ENCODE measurements at places on chromosomes 7 and 10. TPM values are rescaled to one million over a fixed set of nuclear protein-coding genes. Genes with fewer than 3 reads are reported as not detected.
A peak's percentile ranks its signal among the peaks of the same experiment; 100 is the strongest.

DNA sequence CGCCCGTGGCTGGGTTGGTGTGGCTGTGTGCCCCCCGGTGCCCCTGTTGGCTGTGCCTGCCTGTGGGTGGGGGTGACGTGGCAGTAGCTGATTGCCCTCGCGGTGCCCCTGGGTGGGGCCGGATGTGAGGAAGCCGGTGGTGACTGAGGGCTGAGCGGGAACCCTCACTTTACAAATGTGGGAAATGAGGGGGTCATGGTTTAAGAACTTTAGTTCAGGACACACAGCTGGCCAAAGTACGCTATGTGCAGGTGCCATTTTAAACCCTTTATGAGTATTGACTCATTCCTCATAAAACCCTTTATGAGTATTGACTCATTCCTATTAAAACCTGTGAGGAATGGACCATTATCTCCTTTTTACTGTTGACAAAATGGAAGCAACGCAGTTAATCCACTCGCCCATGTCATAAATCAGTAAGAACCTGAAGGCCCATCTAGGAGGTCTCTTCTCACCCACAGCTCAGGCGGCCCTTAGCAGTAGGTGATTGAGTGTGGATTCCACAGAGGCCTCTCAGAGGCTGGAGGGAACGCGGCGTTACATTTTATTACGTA is 290.1 kb upstream of the COBL start:
- DNase-seq: no peak

DNA sequence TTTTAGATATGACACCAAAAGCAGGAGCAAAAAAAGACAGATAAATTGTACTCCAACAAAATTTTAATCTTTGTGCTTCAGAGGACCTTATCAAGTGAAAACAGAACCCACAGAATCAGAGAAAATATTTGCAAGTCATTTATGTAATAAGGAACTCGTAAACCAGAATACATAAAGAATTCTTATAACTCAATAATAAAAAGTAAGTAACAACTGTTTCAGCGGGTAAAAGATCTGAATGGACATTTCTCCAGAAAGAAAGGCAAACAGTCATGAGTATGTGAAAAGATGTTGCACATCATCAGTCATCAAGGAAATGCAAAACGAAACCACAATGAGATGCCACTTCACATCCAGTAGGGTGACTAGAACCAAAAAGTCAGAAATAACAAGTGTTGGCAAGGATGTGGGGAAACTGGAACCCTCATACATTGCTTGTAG is 167.7 kb upstream of the KCTD7 start:
- DNase-seq: no peak

DNA sequence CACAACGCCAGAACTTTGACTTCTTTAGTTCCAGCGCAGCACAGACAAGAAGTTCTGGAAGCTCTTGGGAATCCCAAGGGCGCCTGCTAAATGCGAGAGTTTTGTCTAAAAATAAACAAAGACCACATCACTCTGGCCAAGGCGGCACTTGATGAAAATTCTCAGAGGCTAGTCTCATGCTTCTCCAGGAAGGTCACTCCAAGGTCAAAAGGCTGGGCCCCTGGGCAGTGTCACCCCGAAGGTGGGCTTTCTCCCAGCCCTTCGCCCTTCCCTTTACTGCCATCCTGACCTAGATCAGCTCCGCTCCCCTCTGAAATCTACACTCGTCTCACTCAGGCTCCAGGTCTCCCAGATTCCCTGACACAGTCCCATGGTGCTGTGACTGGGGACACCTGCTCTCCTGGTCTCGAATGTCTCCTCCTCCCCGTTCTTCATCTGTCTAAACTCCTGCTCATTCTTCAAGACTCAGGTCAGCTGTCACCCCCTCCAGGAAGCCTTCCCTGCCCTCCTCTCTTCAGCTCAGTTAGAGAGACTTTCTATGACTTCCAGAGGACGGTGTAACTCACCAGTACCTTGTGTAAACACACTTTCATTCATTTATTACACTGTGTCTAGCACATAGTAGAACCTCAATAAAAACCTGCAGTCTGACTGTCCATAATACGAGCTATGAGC is 10.5 kb downstream of the FAM53B start:
- DNase-seq: no peak

- DNase-seq: no peak
Observed at GRCh38 chr7:75971309-75971960, 23.0 kb downstream of the TMEM120A start.

DNA sequence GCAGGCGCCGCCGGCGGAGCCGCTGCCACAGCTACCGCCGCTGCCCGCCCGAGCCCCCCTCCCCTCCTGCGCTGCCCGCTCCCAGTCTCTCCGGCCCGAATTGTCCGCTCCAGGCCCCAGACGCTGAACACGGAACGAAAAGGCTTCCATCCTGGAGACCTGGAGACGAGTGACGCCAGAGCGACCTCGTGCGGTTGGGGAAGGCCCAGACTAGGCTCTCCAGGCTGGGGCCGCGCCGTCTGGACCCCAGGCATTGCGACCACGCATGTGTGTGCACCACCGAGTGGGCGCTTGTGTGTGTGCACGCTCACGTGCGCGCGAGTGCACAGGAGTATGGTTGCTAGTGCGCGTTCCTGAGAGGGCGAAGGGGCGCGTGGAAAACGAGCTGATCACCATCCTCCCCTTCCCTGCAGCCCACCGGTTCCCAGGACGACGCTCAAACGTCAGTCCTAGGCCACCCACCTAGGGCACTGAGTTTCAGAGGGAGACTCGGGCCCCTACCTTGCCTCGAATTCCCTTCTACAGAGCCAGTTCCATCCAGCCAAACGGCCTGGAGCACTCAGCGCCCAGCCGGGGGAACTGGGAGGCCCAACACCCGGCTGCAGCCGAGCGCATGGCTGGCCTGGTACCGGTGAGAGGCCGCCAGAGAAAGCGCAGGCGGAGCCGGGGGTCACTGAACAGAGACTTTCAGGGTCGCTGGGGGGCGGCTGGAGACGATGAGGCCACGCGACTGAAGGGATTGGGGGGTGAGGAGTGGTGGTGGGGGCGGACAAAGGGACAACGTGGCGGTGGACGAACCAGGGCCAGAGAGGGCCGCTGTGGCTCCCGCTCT is 11.6 kb downstream of the LBX1 start:
- DNase-seq: no peak

GRCh38 chr10:112361951-112362751 is 11.8 kb upstream of the ACSL5 start:
- DNase-seq: no peak

GRCh38 chr10:30832749-30833627 is 198.7 kb downstream of the ZNF438 start:
- DNase-seq: no peak

DNA sequence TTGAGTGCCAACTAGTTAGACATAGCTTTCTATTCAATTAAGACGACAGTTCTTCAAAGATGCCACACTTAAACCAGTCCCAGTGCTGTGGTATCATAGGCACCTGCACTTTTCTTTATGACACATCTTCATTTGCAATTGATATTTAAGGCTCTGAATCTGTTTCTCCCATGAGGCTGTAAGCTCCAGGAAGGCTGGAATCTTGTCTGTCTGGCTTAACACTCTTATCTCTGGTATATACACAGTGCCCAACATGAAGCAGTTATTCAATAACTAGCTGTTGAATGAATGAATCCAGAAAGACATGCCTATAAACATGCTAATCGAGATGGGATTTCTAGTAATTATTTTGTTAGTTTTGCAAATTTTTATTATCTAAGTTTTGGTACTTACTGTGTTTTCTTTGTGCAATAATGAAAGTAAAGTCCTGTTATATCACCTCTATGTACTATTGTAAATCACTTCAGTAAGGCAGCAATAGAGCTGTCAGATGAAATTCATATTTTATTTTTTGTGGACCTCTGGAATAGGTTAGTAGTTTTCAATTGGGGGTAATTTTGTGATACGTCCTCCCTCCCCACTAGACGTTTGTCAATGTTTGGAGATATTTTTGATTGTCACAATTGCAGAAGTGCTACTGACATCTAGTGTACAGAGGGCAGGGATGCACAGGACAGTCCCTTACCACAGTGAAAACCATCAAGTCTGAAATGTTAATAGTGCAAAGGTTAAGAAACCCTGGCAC is 51.3 kb upstream of the STEAP4 start:
- DNase-seq: peak; percentile 1

- DNase-seq: no peak
Observed at GRCh38 chr10:87691506-87692070, 31.9 kb downstream of the PAPSS2 start.

DNA sequence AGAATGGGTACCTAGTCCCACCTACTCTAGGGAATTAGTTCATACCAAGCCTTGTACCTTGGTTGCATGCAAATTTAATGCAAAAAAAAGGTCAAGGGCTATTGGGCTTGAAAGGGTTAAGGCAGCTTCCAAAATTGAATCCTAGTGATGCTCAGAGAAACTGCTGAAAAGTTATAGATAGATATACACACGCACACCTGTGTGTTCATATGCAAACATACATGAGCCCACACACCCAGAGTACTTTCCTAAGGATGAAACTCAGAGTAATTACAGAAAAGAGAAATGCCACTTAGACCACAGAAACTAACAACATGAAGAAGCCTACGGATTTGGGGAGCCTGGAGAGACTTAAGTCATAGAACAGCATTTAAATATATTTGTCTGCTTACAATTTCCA is 1.5 kb downstream of the SLC25A13 start:
- no peak for DNase-seq

DNA sequence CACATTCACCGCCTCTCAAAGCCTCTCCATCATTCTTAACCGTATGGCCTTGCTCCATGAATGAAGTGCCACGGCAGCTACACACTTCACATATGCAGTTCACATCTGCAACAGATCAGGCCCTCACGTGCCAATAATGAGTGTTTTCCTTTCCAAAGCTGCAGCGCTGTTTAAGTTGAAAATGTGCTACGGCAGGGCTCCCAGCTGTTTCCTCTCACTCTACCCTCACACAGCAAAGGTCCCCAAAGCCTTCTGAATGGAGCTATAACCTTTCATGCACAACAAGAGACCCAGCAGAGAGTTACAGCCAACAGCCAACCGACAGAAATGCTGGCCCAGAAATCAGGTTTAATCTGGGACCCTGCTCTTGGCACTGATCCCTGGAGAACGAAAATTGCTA is 236.1 kb downstream of the ELMO1 start:
- no peak for DNase-seq

DNA sequence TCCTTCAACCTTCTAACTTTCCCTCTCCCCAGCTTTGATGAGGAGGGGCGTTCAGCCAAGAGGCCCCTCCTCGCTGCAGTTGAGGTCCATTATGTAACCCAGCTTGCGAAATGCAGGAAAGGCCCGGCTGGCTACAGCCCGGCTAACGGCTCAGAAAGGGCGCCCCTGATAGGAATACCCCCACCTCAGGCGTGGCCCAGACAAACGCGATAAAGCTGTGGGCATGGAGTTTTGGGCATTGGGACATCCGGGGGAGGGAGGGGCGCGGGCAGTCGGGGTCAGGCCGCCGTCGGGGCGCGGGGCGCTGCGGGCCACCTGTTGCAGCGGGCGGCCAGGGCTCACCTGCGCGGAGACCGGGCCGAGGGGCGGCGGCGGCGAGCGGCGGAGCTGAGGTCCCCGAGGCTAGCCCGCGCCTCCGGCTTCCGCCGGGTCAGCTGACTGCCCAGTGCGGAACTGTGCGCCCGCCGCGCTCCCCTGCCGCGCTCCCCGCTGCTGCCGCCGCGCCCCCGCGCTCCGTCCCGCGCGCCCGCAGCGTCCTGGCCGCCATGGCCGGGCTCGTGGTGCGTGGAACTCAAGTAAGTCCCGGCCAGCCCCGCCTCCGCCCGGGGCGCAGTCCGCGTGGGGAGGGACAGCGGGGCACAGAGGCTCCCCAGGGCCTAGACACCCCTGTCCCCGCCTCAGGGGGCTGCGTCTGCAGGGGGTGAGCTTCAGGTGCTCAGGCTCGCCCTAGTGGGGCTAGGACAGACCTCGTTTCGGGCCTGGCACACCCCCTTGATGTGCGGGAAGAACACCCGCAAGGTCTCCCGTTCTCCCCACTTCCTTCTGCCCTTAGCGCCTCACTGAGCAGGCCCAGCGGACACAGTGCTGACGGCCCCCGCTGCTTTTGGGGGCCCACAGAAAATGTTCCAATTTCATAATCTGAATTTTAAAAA is at the start of gene LRMDA:
Gene LRMDA (plus strand): TSS at position 445 of the 932 bp plus-strand sequence.
- DNase-seq: no peak

DNA sequence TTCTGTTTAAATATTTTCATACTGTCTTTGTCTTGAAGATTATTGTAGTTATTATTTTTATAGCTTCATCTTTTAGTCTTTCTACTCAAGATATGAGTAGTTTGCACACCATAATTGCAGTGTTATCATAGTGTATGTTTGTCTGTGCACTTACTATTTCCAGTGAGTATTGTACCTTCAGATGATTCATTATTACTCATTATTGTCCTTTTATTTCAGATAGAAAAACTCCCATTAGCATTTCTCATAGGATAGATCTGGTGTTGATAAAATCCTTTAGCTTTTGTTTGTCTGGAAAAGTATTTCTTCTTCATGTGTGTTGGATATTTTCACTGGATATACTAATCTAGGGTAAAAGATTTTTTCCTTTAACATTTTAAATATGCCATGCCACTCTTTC is 646.2 kb upstream of the GRM3 start:
- DNase-seq: no peak

GRCh38 chr10:130877126-130877525 is 434.4 kb downstream of the TCERG1L start:
- DNase-seq: no peak

DNA sequence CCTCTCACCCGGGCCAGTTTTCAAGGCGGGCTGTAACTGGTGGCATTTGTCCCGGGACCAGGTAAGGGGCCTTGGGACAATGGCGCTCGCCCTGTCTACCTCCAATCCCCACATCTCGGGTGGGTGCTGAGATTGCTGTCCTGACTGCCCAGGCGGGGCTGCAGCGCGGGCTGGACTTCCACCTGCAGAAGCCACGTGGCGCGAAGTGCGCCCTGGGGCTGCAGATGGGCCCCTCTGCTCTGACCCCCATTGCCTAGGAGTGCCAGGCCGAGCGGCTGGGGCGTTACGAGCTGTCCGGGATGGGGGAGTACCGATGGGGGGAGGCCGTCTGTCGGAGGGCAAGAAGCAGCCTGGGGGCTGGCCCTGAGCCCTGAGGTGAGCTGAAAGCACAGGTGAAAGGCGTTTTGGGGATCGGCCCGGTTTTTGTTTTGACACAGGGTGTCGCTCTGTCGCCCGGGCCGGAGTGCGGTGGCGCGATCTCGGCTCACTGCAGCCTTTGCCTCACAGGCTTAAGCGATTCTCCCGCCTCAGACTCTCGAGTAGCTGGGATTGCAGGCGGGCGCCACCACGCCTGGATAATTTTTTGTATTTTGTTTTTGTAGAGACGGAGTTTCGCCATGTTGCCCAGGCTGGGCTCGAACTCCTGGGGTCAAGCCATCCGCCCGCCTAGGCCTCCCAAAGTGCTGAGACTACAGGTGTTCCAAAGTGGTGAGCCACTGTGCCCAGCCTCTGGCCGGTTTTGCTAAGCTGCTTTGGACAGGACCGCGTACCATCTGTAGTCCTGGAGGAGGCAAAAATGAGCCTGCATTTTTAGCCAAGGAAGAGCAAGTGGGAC is at the start of gene SFXN2:
Gene SFXN2 (plus strand): TSS at position 16 of the 835 bp plus-strand sequence. CDS start 12,001 bp downstream, outside the sequence.
- DNase-seq: peak; percentile 79

- no peak for DNase-seq
Observed at GRCh38 chr7:68185631-68186456, 1189.2 kb downstream of the TYW1 start.

The BTBD16 gene
- total RNA-seq: not detected

The ZNF479 gene
- not detected for total RNA-seq

The CPVL gene
- total RNA-seq: not detected

The CYP2C19 gene
- total RNA-seq: not detected

The PILRA gene
- 16.0 TPM for total RNA-seq

All from OCI-LY7 (cell line).